ENCODE measurements at places on chromosomes 5 and 9.

GRCh38 chr9:135602789-135603481, 36.4 kb downstream of the GLT6D1 start:
- DNase-seq: peak; percentile 66

GRCh38 chr5:57317341-57317740, 143.5 kb downstream of the GPBP1 start:
- DNase-seq: no peak

DNA sequence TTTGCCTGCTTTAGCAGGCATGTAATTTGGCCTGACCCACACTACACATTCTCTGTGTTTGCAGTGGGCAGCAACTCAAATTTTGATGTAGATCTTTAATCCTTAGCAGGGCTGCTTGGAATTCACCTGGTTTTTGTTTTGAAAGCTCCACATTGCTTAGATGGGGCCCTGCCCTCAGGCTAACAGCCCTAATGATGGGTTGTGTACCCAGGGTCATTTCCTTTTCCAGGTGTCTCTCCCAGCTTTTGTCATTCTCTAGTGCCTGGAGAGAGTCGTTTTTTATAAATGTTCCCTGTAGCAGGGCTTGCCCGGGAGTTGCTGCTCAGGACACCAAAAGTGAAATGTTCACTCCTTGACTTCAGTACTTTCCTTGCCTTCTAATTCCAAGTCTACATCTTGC, 126.3 kb downstream of the TRIO start:
- DNase-seq: no peak

DNA sequence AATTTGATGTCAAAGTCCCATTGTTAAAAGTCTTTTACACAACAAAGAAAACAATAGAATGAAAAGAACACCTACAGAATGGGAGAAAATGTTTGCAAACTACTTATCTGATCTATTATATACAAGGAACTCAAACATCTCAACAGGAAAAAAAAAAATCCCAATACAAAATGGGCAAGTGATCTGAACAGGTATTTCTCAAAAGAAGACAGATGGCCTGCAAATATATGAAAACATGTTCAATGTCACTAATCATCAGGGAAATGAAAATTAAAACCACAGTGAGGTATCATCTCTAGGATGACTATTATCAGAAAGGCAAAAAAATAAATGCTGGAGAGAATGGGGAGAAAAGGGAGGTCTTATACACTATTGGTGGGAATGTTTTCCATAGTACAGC, 301.8 kb downstream of the ARHGAP26 start:
- DNase-seq: no peak

DNA sequence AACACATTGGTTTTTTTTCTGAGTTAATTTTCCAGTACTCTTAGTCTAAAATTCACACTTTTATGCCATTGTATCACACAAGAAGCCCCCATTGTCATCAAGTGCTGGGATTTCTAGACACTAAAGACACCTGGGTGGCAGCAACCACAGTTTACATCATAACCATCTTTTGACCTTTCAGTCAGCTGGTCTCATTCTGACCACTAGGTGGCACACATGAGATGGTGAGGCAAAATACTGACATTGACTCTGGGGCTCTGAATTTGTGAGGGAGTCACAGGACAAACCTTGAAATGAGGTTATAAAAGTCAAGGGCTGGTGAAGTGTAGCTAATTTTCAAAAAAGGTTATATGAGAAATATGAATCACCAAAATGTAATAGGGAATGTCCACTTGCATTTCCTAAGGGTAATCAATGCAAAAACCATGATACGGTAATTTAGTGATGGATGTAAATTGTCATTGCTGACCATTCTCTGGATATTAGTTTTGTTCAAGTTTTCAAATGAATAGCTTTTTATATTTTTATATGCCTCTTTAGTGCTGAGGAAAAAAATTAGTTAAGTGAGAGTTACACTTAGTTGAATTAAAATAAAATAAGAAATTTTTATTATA, 229.4 kb downstream of the DMAC1 start:
- peak; percentile 57 for DNase-seq

GRCh38 chr9:108783731-108784495, 71.9 kb downstream of the ACTL7B start:
- DNase-seq: no peak

DNA sequence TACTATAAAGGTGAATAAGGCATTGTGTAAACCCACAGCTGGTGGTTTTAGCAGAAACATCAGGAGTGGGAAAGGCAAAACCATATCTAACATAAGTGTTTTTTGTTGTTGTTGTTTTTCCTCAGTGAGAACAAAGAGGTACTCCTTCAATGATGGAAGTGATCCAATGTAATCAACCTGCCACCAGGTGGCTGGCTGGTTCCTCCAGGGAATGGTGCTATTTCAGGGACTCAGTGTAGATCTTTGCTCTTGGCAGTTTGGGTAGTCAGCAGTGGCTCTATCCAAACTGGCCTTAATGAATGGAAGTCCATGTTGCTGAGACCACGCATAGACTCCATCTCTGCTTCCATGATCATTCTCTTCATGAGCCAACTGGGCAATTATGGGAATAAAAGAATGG, 10.8 kb downstream of the DMRTA1 start:
- DNase-seq: no peak

GRCh38 chr9:14326264-14326826, 12.4 kb upstream of the NFIB start:
- DNase-seq: no peak

DNA sequence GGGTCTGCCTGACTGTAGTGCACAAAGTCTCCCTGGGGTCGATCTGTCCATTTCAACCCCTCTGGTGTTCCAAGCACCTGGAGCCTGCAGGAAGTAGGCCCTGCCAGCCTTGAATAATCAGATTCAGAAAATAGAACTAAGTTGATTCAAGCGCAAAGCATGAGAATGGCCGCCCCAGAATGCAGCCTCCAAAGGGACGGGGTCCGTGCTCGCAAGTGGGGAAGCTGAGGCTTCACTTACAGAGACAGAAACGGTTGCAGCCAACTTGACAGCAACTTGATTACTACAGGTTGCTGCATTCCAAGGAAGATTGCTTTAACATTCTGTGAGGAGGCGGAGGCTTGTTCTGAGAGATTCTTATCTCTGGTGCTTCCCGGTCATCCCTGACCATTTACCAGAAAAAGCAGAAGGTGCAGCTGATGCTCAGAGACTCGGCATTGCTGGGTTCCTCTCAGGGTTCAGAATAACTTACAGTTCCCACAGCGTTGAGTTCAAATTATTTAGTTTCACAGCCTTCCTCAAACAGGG, 14.9 kb upstream of the LRRC14B start:
- no peak for DNase-seq

- DNase-seq: no peak
Measured at GRCh38 chr9:89000371-89000781, 9.1 kb downstream of the S1PR3 start.

- DNase-seq: no peak
Measured at GRCh38 chr9:131734165-131734610, 5.7 kb downstream of the RAPGEF1 start.

DNA sequence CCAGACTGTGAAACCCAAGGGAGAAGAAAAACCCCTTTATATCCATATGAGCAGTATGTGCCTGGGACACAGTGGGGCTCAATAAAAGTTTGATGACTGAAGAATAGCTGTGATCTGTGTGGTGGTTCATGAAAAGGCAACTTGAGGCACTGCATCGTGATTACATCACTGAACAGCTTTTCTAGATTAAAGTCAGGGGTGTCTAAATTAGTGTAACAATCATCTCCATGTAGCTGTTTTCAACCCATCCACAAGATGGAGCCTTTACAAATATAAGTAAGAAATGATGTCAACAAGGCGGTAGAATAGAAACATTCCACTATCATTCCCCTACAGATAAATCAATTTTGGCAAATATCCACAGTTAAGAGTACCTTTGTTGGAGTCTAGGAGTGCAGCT, 55.5 kb downstream of the PRRC1 start:
- no peak for DNase-seq

GRCh38 chr9:91515074-91515687, 91.5 kb upstream of the NFIL3 start:
- DNase-seq: no peak

GRCh38 chr5:76291305-76292077, 111.6 kb upstream of the IQGAP2 start:
- no peak for DNase-seq

DNA sequence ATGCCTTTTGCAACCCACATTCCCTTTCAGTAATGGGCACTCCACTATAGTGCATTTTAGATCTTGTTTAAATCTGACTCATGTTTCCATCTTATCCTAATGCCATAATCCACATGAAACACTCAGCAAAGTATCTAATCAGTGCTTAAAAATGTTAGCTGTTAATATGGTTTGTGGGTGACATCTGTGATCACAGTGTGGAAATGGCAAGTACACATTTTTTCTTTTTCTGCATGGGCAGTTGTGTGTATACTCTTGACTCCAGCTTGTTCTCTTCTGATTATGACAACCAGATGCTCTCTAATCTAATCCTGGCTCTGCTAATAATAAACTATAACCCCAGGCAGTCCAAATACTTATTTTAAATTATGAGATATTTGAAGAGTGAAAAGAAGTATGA, 103.3 kb downstream of the EDIL3 start:
- DNase-seq: no peak

- DNase-seq: no peak
Measured at GRCh38 chr5:124935065-124935464, 188.6 kb upstream of the ZNF608 start.

GRCh38 chr5:57693488-57694305, 211.1 kb upstream of the ACTBL2 start:
- no peak for DNase-seq

DNA sequence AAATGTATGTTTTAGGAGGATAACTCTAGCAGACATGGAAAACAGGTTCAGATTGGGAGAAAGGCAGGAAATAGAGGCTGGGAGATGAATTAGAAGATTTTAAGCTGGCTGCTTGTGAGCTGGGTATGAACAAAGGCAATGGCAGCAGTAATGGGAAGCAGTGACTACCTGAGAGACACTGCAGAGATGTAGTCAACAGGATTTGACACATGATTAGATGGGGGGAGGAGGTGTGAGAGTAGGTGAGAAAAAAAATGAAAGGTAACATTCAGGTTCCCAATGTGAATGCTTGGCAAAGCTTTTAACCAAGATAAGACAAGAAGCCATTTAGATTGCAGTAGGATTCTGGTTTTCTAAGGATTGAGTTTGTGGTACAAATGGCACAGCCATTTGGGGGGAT, 22.8 kb upstream of the IFNE start:
- DNase-seq: no peak

- DNase-seq: peak; percentile 33
Measured at GRCh38 chr9:96327694-96328352, 25.8 kb upstream of the HSD17B3 start.

DNA sequence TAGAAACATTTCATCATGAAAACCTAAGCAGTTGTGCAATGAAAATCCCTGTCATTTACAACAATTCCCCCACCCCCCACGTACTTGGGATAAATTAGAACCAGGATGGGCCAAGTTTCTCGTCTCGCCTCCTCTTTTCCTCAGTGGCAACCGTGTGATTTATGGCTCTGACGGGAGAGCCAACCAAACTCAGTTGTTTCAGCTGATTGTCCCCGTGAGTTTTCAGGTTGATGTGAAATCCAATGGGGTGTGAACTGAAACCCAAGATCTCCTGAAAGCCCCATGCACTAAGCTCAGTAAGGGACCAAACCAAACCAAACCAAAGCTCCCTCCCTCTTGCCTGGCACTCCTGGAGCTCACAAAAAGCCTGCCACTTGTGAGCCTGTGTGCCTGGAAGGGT, 138.7 kb upstream of the SLC24A2 start:
- no peak for DNase-seq

- no peak for DNase-seq
Measured at GRCh38 chr5:87650284-87650683, 237.6 kb upstream of the CCNH start.

- DNase-seq: no peak
Measured at GRCh38 chr5:151245680-151246219, 7.2 kb upstream of the GM2A start.

GRCh38 chr5:64315778-64316177, 150.1 kb downstream of the RNF180 start:
- no peak for DNase-seq

- DNase-seq: no peak
Measured at GRCh38 chr5:15695215-15695731, 195.3 kb downstream of the FBXL7 start.

- DNase-seq: no peak
Measured at GRCh38 chr9:110877374-110877773, 160.9 kb downstream of the LPAR1 start.

GRCh38 chr9:37218800-37219425, 98.5 kb downstream of the ZCCHC7 start:
- no peak for DNase-seq

DNA sequence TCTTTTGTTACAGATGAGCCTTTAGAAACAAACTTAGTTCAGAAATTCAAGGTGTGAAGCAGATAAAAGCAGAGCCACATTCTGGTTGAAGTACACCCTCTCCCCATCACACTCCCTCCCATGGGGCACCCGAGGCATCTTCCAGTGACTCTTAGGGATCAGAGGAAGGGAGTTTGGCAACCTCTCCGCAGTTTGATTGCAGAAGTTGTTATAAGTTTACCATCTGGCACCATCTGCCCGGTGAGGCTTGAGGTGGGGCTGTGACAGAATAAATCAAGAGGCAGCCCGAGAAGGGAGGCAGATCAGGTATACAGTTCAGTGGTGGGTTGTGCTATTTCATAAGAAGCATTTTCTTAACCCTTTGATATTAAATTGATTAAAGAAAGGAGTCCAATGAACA, 458.6 kb upstream of the CLINT1 start:
- DNase-seq: no peak

DNA sequence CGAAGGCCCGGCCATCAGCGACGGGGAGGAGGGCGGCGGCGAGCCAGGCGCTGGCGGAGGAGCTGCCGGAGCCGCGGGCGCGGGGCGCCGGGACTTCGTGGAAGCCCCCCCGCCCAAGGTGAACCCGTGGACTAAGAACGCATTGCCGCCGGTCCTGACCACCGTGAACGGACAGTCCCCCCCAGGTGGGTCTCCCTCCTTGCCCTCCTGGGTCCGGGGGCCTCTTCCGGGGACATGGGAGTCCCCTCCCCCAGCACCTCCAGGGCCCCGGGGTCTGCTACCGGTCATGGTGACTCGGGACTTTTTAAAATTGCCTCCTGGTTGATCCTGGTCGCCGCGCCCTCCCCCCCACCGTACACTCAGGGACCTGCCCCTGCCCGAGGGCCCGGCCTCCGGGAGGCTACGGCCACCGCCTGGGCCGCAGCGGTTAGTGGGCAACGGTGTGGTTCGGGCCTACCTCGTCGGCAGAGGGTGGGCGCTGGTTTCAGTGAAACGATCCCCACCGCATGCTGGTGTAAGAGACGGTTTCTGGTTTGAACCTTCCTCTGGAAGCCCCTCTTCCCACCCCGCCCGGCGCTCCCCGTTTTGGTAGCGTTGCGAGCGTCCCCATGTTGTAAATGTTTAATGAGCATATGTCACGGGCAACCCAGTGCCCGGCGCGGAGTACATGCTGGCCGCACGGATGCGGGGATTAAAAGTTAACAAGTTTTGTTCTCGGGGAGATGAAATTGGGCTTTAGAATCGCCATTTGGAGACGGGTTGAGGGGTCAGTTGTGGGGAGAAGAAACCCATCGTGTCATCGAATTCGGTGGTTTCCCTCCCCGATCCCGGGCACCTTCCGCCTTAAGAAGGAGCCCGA, 1.1 kb downstream of the LARP1 start:
- peak; percentile 58 for DNase-seq

GRCh38 chr9:27181381-27181780, 72.4 kb downstream of the TEK start:
- DNase-seq: no peak

- peak; percentile 1 for DNase-seq
Measured at GRCh38 chr5:180104168-180104530, 32.6 kb upstream of the RNF130 start.

- no peak for DNase-seq
Measured at GRCh38 chr9:97543561-97543960, 42.1 kb downstream of the TMOD1 start.
